ENCODE measurements at places on chromosomes 12 and 14.

GRCh38 chr14:34983148-34983760 lies 462 bp downstream of the SRP54 start:
- no peak for DNase-seq

- no peak for DNase-seq
Observed at GRCh38 chr12:92035477-92035876, 110.2 kb downstream of the BTG1 start.

DNA sequence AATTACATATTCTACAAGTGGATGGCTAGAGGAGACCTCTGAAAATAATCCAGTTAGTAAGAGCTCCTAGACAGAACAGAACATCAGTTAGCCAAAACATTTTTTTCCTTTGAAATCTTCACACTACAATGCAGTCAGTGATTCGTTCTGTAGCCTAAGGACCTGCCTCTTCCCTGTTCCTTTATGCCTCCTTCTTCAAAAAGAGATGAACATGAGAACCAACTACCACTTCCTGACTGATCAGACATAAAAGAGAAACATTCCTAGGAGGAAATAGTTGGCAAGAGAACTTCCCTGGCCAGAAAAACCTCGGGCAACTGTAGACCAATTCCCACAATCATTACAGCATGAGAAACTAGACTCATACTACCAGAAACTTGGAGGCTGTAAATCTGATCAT lies 29.4 kb downstream of the ITPR2 start:
- DNase-seq: no peak

- no peak for DNase-seq
Observed at GRCh38 chr14:26377150-26377549, 220.7 kb downstream of the NOVA1 start.

DNA sequence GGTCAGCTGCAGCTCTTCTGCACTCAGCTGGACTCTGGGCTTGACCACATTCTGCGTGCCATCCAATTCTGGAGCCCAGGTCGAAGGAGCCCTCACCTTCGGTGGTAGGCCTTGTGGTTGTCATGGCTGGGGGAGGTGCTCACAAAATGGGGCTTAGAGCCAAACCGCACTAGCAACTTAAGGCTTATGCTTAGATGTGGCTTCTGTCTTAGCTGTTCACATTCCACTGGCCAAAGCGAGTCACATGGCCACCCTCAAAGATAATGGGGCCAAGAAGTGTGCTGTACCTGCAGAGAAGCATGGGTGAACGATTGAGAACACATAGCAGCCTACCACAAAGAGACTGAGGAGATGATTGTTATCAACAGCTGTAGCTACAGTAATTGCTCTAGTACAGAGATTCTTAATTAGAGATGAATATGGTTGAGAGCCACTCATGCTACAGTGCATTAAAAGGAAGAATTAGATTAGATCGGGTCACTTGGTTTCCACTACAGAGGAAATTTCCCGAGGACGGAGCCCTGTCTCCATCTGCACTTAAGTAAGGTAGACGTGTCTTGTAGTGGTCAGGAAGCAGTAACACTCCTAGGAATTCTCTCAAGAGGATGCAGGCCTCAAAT lies 334.6 kb upstream of the FKBP4 start:
- DNase-seq: no peak

GRCh38 chr12:89345830-89346740 lies 6.2 kb downstream of the DUSP6 start:
- DNase-seq: peak; percentile 47

DNA sequence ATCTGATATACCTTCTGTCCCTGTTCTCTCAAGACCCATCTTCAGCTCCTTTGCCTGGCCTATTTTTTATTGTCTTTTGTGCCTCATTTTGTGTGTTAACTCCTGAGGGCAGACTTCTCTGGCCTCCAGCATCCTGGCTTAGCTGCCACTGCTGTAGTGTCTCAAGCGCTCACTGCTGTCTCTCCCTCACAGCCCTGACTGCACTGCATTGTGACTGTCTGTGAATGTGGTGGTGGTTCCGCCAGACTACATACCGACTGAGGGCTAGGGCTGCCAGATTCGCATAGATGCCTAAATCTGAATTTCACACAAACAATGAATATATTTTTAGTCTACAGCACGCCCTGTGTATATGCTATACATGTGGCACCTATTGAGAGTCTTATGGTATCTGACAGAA lies 1088.9 kb upstream of the TMEM132C start:
- no peak for DNase-seq

- no peak for DNase-seq
Observed at GRCh38 chr12:45718306-45718705, 11.2 kb upstream of the ARID2 start.

DNA sequence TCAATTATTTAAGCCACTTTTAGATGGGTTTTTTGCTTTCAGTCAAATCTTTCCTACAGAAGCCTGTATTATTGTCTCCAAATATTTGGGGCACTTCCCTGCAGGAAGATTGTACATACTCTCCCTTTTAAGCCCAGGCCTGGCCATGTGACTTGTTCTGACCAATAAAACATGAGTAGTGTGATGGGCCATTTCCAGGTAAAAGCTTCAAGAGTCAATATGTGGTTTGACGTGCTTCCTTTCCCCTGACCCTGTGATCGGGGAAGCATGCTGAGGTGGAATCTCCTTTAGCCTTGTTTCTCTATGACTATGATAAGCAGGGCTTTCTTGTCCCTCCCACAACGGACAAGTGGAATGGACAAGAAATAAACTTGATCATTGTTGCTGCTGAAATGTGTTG lies 14.2 kb upstream of the NIN start:
- no peak for DNase-seq

GRCh38 chr12:93786656-93787397 lies 109.7 kb downstream of the CRADD start:
- DNase-seq: no peak

DNA sequence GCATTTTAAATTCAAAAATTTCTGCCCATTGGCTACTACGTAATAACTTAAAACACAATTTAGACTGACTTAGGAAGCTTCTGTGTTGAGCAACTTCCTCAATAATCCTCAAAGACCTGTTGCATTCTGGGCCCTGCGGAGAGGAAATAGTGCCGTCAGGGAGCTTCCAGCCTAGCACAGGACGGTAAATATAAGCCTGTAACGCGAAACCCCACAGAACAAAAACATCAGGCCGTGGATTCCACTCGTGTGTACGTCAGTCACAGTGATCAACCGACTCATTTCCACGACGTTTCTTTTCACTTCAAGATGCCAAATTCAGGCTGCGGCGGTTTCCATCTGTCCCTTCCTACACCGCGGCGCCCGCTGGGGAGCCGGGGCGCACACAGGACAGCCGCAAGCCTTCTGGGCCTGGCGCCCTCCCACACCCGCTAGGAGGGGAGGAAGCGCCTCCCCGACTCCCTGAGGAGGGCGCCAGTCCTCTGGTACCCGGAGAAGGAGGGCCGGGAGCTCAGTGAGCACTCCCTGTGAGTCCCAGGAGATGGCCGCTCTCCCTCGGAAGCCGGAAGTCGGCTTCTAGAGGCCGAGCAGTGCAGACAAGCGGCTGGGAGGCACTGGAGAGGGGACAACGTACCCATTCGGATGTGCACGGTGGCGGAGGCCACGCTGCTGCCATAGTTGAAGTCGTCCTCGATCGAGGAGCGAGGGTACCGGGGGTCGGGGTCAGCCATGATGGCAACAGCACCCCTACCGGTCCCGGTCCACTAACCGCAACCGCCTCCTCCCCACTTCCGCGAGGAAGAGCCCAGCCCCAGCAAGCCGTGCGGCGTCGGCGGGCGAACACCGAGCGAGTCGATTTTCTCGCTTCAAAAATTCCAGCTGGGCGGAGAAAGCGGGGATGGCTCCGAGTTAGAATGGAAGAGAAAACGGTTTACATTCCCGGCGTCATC lies at the start of gene TMBIM4:
Gene TMBIM4 (minus strand): TSS at position 776 of the 950 bp plus-strand sequence. CDS start 45 bp downstream, at position 731.
- DNase-seq: peak; percentile 61

- no peak for DNase-seq
Observed at GRCh38 chr14:104669697-104670096, 19.7 kb upstream of the INF2 start.

GRCh38 chr12:32302218-32303173 lies 96.9 kb upstream of the FGD4 start:
- DNase-seq: no peak

DNA sequence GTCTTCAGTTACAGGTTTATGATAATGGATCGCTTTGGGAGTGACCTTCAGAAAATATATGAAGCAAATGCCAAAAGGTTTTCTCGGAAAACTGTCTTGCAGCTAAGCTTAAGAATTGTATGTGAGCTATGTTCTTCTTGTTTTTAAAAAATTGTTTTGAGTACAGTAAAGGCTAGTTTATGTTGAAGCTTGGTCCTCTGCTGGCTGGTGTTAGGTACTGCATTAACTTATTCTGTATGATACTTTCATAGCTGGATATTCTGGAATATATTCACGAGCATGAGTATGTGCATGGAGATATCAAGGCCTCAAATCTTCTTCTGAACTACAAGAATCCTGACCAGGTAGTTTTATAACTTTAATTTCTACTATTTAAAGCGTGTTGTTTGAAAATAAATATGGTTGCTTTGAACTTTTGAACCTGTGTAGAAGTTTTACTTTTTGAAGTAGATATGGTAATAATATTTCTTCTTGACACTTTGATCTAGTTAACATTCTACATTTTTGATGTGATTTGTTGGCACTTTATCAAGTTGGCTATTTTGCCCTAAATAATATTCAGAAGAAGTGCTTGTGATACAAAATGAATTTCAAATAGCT lies 55.7 kb downstream of the VRK1 start:
- DNase-seq: peak; percentile 6

GRCh38 chr12:117321572-117321971 lies 39.9 kb downstream of the NOS1 start:
- DNase-seq: no peak

GRCh38 chr12:98402091-98402490 lies 113.3 kb upstream of the TMPO start:
- no peak for DNase-seq

DNA sequence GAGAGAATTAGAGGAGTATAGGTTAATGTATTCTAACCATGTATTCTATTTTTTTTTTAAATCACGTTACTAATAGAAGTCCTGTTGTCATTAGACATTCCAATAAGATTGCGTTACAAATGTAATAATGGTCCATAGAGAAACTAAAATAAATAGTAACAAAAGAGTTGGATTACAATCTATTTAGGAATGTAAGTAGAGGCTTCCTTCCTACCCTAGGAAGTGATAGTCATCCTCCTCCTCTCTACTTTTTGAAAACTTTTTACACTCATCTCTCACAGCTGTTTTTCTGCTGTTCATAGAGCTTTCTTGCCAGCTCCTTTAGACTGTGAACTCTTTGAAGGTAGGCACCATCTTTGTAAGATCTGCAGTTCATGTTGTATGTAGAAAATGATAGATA lies 23.6 kb downstream of the TRHDE start:
- no peak for DNase-seq

DNA sequence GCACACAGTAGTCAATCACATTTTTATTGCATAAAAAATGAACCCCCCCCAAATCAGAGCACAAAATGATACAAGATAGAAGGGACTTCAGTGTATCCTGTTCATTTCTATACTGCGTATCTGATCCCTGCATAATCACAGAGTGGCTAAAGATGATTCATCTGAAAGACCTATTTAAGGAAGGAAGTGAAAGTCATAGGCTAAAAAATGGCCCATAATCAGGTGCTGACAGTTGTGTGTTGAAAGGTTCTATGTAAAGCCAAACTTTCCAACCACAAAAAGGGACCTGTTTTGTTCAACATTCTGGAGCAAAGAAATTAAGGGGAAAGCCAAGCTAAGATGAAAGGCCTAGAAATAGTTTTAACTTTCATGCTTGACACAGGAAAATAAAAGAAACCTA lies 147.8 kb upstream of the ATP2B1 start:
- no peak for DNase-seq

DNA sequence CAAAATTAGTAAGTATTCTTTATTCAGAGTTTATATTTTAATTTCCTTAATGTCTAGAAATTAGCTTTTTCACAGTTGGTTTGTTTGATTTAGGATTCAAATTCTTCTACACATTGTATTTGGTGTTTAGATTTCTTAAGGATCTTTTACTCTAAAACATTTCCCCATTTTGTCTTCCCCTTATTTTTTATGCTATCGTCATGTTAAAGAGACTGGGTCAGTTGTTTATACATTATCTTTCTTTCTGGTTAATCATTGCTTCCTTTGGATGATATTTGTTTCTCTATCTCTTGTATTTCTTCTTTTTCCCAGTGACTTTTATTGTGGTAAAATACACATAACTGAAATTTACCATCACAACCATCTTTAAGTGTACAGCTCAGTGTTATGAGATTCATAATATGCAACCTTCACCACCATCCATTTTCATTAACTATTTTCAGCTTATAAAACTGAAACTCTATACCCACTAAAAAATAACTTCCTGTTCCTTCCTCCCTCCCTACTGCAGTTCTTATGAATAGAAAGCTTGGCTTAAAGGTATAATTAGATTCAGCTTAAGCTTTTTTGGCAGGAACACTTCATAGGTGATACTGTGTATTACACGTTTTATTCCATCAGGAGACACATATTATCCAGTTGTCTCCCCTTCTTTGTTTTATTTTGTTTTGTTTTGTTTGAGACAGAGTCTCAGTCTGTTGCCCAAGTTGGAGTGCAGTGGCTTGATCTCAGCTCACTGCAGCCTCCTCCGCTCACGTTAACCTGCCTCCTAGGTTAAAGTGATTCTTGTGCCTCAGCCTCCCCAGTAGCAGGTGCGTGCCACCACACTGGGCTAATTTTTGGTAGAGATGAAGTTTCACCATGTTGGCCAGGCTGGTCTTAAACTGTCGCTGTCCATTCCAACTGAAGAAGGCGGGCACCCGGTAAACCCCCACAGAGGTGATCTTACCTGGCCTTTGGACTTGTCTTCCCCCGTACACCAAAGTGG lies 45.0 kb downstream of the NOPCHAP1 start:
- DNase-seq: no peak

DNA sequence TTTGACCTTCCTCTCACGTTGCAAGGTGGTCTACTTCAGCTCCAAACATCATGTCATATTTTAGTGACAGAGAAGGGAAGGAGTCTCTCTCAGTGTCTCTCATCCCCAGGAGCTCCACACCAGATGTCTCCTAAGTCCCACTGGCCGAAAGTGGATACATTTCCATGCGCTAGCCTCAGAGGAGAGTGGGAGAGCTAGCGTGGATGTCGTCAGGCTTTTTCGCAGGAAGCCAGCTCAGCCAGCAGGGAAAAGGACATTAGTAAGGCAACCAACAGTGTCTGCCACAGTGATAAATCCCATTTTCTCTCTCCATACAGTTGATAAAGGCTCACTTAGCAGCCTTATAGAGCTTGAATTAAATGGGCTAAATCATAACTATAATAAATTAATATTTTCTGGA lies 155.7 kb downstream of the PELI2 start:
- no peak for DNase-seq

GRCh38 chr14:77593501-77593961 lies 22.9 kb downstream of the SPTLC2 start:
- no peak for DNase-seq

All from nephron progenitor cell (in vitro differentiated cells).